ENCODE measurements at places on chromosomes 13 and 19.

- no peak for DNase-seq
Measured at GRCh38 chr13:37492741-37493514, 105.6 kb downstream of the POSTN start.

DNA sequence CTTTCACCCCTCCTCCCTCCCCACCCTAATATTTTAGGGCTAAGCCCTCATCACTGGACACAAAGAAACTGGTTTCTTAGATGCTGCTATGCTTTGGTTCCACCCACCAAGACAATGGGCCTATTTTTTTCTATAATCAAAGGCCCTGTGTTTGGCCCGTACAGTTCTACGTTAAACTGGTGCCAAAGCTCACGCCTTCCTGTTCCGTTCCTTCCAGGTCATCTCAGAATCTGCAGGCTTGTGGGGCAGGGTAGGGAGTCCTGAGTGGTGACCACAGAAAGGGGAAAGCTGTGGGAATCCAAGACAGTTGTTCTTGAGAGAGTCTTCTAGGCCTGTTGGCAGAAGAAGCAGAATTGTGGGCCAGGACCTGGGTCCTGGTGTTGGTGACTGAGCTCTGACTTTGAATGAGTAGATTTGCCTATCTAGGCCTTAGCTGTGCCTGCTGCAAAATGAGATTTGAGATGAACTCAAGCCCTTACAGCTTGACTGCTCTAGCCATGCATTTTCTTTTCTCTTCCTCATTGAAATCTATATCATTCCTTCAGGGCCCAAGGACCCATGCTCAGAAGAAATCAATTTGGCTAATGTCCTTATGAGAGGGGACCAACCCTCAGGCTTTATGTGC lies 19.1 kb upstream of the CXCL17 start:
- DNase-seq: no peak

- no peak for DNase-seq
Measured at GRCh38 chr19:4279267-4279529, 132 bp downstream of the SHD start.

DNA sequence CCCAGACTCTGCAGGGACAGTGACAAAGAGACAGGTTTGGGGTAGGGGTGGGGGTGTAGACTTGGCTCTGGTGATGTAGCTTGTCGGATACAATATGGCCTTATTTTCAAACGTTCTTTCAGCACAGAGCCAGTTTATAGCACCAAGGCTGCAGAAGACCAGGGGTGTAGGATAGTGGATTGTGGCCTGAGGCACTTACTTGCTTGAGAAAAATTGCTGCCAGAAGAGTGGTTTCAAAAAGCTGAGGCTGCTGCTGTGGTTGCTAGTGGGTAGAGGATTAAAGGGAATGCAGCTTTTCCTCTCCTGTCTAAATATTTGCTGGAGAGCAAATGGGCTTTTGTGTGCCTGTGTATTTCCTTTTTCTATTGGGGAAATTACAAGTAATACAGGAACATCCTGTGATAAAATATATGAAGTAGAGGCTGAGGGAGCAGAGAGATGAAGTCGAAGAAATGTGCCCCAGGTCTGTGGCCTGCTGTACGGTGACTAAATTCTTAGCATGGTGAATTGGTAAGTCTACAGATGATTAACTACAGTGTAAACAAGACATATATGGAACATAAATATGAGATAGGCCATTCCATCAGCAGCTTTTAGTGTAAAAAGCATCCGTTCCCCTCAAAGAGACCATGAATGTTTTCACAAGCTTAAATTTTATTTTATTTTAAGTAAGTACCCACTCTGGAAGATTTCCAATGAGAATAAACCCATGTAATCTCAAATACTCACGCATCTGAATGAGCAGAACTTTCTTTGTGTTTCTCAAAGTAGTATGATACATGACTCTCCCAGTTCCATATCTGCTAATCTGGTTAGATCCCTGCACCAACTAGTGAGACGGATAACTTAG lies 112.9 kb downstream of the LRCH1 start:
- DNase-seq: no peak

GRCh38 chr13:23574421-23575145 lies 4.4 kb downstream of the TNFRSF19 start:
- no peak for DNase-seq

GRCh38 chr19:18117364-18117691 lies 19.8 kb downstream of the MAST3 start:
- DNase-seq: no peak

Data from CD4-positive, alpha-beta T cell treated with Interleukin-10 for 1 hour (primary cell).